ENCODE measurements at places on chromosomes 13 and 19. TPM values are rescaled to one million over a fixed set of nuclear protein-coding genes. Genes with fewer than 3 reads are reported as not detected.
A peak's percentile ranks its signal among the peaks of the same experiment; 100 is the strongest.

CERS1 gene
- total RNA-seq = 0.11 TPM

SYDE1 gene
- 2.1 TPM for total RNA-seq

GPR4 gene
- not detected for total RNA-seq

FGF22 gene
- not detected for total RNA-seq

MEIS3 gene
- not detected for total RNA-seq

SCN1B gene
- total RNA-seq = 1.6 TPM

CGB2 gene
- total RNA-seq = not detected

C19orf73 gene
- total RNA-seq = 2.0 TPM

- DNase-seq = no peak
These were observed 63.3 kb downstream of the ARHGEF7 start for GRCh38 chr13:111178402-111178801.

DNA sequence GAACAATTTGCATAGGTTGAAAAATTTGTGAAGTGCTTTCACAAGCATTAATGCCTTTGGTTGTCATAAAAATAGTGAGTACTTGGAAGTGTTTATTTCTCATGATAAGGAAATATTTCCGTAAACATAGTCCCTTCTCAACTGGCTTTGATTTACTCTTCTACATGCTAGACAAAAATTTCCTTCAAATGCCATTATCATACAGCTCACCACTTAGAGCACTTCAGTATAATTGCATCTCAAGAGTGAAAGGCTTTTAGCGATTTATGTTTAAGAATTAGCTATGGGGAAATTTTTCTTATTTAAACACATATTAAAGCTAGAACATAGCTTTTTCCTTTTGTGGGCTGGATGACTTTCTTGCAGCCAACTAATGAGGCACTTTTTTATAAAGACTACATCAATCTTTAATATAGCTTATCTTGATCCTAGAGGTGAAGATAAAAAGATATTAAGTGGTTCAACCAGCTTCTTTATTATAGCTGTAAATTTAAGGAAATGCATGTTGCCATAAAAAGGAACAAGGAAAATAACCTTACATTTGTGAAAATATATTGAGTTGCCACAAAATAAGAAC lies 656.8 kb downstream of the SLITRK6 start:
- DNase-seq = no peak

- DNase-seq = no peak
These were observed 16.6 kb downstream of the ADAT3 start for GRCh38 chr19:1921825-1922224.

GRCh38 chr19:29680447-29680846 lies 15.2 kb downstream of the PLEKHF1 start:
- peak; percentile 92 for DNase-seq

GRCh38 chr19:46251416-46251815 lies 21.9 kb downstream of the IGFL1 start:
- no peak for DNase-seq

DNA sequence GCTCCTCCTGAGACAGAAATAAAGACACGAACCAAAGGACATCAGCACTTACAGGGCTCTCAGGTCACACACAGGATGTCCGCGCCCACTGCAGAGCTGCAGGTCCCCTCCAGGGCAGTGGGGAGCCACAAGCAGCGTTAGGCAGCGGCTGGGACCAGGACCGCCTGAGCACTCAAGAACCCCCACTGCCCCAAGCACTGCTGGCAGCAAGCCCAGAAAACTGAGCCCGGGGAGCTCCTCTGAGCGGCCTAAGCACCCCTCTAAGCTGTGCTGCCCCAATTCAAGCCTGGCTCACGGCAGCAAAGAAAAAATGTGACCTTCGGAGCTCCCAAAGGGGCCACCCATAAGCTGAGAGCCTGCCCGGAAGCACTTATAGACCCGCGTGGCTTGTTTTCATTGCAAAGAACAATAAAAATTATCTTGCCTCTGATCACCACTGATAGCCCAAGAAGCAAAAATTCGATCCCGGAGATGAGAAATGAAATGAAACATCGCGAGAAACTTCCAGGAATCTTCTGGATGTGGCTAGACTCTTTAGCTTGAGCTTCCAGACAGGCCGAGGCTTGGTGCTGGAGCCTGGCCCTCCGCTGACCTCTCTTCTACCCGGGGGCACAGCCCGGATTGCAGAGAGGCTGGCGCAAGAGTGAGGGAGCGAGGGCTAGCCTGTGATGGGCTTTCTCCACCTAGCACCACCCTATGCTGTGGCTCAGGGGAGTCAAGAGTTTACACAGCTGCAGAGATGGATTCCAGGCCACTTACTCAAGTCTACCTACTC lies 6.3 kb downstream of the DPP9 start:
- DNase-seq = no peak

DNA sequence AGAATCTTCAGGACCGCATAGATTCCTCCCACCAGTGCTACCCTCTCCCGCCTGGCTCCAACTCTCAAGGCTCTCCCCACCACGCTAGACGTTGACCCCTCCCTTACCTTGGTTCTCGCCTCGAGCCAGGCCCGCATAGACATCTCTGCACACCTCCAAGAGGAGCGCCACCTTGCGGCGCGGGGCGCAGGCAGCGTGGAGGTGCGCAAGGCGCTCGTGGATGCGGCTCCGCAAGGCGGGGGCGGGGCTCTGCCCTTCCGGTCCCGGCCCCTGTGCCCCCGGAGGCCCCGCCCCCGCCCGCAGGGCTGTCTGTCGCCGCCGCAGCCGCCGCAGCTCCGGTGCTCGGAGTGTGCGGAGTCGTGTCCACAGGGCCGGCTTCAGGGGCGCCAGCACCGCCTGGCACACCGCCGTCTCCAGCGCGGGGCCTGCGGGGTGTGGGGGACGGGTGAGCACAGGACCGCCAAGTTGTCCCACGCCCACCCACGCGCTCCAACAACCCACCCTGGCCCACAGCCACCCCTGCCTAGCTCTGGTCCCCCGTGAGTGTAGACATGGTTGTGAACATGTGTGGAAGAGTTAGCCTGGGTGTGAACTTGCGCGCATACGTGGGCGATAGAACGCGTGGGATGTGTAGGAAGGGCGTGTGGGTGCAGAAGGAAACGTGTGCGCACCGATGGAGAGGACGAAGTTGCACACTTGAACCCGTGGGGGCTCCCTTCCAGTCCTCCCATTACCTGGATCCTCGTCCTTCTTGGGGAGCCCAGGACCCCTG lies 8.1 kb downstream of the RINL start:
- DNase-seq = peak; percentile 94

GRCh38 chr19:57771417-57771816 lies 1.9 kb downstream of the ZNF586 start:
- no peak for DNase-seq

GRCh38 chr13:52868190-52868589 lies 19.8 kb upstream of the PCDH8 start:
- no peak for DNase-seq

GRCh38 chr19:41377977-41378709 lies 1.8 kb downstream of the TMEM91 start:
- DNase-seq = peak; percentile 23

GRCh38 chr19:45767881-45768654 lies 984 bp downstream of the SIX5 start:
- DNase-seq = no peak

DNA sequence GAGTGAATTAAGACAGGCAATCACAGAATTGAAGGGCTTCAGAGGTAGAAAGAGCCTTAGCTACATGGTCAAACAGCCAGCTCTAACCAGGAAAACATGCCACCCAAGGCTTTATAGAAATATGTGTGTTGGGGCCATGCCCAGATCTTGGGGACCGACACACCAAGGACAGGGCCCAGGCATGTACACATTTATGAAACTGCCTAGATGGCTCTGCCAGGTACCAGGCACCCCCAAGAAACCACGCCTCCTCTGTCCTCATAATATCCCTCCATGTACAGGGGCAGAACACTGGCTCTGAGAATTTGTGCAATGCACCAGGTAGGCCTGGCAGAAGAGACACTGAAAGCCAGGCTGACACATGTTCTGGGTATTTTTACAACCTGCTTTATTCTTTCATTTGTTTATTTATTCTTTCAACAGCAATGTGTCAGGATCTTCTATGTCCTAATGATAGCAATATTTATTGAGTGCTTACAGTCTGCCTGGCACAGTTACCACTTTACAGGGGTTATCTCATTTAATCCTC lies 137.9 kb upstream of the LSM14A start:
- DNase-seq = no peak

DNA sequence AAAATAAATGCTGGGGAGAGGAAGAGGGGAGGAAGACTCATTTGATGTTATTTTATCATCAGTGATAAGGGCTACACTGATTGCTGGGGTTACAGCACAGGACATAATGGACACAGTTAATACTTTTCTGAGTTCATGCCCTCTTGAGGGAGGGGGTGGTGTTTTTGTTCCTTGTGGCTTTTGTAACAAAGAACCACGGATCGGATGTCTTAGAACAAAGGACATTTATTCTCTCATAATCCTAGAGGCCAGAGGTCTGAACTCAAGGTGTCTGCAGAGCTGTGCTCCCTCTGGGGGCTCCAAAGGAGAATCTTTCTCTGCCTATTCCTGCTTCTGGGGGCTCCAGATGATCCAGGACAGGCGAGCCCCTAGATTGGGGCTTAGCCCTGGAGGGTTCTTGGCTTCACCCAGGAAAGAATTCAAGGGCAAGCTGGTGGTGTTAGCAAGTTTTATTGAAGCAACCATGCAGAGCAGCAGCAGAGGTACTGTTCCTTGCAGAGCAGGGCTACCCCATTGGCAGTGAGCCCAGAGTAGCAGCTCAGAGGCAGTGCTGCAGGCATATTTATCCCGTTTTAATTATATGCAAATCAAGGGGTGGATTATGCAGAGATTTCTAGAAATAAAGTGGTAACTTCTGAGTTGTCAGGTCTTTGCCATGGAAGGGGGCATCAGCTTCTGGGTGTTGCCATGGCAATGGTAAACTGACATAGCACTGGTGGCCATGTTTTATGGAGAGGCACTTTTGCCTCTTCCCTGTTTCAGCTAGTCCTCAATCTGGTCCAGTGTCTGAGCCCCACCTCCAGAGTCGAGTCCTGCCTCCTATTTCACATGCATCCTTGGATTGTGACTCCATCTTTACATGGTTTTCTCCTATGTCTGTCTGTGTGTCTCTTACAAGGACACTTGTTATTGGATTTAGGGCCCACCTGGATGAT lies 18.0 kb downstream of the VAV1 start:
- no peak for DNase-seq

- DNase-seq = no peak
These were observed 1.3 kb downstream of the GNG8 start for GRCh38 chr19:46634656-46635218.
